ENCODE measurements at places on chromosomes 12 and 14.

DNA sequence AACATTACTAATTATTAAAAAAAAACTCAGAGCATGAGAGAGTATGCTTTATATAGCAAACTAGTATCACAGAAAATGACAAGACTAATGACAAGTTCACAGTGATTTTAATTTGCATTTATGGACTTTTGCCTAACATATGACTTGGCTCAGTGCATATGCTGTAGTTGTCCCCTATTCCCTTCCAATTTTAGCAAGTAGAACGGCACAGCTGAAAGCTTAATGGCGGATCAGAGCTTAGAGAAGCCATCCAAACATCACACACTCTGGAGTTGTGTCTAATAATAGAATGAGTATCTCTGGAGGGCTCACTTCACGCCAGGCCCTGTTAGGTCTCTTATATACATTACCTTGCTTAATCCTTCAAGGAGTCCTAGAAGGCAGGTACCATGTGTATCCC, 13.3 kb downstream of the CNIH1 start:
- no peak for DNase-seq

DNA sequence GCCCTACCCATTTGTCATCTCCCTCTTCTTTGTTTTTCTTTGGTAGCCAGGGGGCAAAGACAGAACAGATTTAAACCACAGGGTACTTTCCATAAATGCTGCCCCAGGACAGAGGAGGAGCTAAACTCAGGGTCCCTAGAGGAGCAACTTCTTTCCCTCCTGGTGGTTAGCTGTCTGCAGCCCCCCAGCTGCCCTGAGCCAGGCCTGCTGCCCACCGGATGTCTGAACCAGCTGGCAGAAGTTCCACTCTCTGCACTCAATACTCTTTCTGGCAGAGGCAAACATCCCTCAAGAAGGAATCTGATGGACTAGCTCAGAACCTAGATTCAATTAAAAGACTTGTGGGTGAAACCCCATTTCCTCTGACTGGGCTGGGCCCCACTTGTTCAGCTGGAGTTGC, 10.7 kb downstream of the VDR start:
- DNase-seq = no peak

- no peak for DNase-seq
Observed at GRCh38 chr12:132169376-132169775, 25.1 kb downstream of the NOC4L start.

- no peak for DNase-seq
Observed at GRCh38 chr14:74763803-74764531, 851 bp downstream of the YLPM1 start.

GRCh38 chr12:67276421-67276820, 7.3 kb downstream of the CAND1 start:
- no peak for DNase-seq
